ENCODE measurements at places on chromosomes 7 and 10.

GRCh38 chr10:103111031-103111917 lies 81.8 kb downstream of the NT5C2 start:
- no peak for DNase-seq

DNA sequence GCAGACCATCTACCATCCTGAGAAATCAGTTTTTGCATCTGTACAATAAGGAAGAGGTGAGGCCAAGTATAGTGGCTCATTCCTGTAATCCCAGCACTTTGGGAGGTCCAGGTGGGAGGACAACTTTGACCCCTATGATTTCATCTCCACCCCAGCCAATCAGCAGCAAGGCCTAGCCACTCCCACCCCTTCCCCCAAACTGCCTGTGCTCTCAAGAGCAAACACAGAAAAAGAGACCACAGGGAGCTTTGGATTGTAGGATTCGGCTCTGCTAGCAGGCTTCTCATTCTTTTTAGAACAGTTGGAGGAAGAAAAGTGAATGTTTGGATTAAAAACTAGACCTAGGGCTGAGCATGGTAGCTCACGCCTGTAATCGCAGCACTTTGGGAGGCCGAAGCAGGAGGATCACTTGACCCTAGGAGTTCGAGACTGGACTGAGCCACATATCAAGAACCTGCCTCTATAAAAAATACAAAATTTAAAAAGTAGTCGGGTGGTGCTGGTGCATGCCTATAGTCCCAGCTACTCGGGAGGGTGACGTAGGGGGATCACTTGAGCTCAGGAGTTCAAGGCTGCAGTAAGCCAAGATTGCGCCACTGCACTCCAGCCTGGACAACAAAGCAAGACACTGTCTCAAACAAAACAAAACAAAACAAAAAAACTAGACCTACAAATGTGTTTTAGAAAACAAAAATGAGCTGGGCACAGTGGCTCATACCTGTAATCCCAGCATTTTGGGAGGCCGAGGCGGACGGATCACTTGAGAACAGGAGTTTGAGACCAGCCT lies 25.1 kb upstream of the PROSER2 start:
- no peak for DNase-seq

GRCh38 chr7:122515404-122515803 lies 183.5 kb downstream of the RNF133 start:
- DNase-seq, result no peak

DNA sequence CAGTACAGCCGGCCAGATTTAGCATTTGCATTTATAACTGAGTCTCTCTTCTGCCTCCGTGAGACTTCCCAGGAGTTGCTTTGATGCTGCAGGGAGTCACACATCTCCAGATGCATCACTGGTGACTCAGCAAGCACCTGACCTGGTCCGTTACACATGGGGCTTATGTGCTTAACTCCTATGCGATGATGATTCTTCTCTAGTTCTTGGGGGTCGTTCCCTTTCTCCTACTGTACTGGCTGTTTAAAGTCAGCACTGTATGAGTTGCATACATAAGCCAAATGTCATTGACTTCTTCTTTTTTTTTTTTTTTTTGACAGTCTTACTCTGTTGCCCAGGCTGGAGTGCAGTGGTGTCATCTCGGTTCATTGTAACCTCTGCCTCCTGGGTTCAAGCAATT lies 13.0 kb upstream of the AKR1E2 start:
- DNase-seq, result no peak

GRCh38 chr7:78020874-78021249 lies 222.3 kb downstream of the PHTF2 start:
- DNase-seq, result no peak

GRCh38 chr7:24591152-24591551 lies 17.9 kb downstream of the PALS2 start:
- DNase-seq, result no peak

GRCh38 chr7:157475601-157476000 lies 138.8 kb downstream of the DNAJB6 start:
- DNase-seq, result no peak

- no peak for DNase-seq
These were observed 1.1 kb upstream of the TARP start for GRCh38 chr7:38274486-38274885.

- no peak for DNase-seq
These were observed 2.9 kb downstream of the PPP1R3C start for GRCh38 chr10:91629715-91630549.

DNA sequence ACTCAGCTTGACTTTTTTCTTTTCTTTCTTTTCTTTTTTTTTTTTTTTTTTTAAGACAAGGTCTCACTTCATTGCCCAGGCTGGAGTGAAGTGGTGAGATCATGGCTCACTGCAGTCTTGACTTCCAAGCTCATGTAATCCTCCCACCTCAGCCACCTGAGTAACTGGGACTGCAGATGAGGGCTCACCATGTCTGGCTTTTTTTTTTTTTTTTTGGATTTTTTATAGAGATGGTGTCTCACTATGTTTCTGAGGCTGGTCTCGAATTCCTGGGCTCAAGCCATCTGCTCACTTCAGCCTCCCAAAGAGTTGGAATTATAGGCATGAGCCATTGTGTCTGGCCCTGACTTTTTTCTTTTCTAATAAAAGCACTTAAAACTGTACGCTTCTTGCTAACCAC lies 358.2 kb upstream of the IGFBP3 start:
- DNase-seq, result no peak

DNA sequence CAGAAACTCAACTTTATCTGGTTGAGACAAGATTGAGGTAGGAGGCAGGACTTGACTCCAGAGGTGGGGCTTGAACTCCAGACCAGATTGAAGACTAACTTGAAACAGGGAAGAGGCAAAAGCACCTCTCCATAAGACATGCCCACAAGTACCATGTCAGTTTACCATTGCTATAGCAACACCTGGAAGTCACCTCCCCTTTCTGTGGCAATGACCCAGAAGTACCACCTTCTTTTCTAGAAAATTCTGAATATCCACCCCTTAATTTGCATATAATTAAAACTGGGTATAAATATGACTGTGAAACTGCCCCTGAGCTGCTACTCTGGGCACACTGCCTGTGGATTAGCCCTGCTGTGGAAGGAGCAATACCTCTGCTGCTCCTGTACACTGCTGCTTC lies 4.9 kb upstream of the TOMM7 start:
- DNase-seq, result no peak

DNA sequence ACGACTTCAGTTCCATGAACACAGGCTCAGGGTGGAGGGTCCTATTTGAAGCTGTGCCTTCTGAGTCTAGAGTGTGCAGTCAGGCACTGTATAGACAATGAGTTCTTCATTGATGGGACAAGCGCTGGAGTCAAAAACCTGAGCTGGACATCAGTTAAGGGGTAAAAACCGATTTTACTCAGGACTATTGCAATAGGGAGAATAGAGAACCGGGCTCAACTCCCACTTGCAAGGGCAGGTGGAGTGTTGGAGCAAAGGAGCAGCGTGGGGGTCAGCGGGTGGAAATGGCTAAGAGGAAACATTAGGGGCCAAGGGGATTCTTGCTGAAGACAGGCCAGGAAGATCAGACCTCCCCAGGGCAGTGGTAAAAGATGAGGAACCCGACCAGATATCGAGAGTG lies 28.5 kb downstream of the PRLHR start:
- no peak for DNase-seq

GRCh38 chr7:142878315-142878714 lies 7.2 kb downstream of the TRPV6 start:
- DNase-seq, result no peak

GRCh38 chr10:43855667-43856210 lies 207.1 kb upstream of the ZNF32 start:
- DNase-seq, result no peak

DNA sequence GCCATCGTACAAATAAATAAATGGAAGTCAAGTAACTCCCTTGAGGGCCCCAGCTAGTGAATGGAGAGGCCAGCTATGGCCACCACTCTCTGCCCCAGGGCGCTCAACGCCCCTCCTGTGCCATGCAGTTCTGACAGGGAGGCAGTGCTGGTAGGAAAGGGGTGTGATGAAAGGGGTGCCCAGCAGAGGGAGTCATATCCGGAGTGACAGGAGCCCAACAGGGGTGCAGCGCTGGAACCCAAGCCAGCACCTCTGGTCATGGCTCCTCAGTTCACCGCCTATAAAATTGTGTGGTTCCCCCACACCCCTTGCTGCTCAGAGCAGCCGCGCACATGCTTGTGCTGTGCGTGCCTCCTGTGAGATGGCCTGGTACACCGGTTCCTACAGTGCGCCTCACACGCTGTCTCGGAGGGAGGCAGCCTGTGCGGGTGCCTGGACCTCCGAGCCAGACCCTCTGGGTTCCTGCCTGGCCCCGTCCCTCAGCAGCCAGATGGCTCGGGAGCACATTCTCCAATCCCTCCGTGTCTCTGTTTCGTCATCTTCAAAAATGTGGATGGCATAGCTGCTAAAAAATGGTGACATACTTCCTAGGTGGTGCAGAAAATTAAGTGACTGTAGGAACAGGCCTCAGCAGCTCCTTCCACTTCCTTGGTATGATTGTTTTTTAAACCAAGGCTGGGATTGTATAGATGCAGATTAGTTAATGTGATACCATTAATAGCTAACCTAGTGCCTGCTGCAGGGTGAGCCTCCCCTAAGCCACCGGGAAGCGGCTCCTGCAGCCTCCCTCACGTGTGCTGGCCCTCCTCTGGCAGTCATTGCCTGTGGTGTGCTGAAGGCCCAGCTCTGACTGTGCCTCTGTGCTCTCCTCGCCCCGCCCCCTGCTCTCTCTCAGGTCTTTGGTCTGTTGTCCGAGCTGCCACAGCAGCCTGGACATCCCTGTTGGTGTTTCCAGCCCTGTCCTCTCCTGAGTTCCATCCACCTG lies 125.8 kb downstream of the EGFR start:
- DNase-seq, result no peak

- DNase-seq, result no peak
These were observed 473.3 kb upstream of the NRP1 start for GRCh38 chr10:33807531-33808359.

DNA sequence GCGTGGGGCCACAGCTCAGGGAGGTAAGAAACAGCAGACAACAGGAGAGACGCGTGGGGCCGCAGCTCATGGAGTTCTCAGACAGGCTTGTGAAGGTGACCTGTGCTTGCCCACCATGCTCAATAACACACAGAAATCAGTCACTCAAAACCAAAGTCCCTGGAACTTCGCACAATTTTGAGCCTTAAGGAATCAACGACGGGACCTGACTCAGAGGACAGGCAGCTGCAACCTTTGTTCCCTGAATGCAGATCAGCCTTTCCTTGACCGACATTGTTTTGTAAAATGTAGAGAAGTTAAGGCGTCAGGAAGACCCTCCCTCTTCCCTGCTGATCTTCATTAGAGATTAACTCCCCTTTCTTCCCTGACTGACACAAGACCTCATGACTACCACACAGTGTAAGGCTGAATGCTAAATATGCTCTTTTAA lies 8.5 kb upstream of the KNDC1 start:
- DNase-seq, result no peak

DNA sequence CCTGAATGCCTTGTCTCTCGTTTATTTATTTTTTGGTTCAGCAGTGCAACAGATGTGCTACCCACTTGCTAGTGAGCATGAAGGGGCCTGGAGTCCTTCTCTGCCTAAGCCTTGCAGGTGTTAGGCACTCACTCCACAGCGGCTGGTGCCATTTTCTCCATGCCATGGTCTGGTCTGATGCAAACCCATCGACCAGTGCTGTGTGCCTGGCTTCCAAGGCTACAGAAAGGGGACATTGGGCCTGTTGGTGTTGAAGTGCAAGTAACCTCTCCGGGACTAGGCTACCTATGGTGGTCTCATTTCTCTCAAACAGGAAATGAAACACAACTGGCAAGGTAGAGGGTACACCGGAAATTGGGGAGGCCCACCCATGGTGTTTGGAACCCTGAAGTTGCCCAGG lies 198.1 kb downstream of the ADARB2 start:
- no peak for DNase-seq

DNA sequence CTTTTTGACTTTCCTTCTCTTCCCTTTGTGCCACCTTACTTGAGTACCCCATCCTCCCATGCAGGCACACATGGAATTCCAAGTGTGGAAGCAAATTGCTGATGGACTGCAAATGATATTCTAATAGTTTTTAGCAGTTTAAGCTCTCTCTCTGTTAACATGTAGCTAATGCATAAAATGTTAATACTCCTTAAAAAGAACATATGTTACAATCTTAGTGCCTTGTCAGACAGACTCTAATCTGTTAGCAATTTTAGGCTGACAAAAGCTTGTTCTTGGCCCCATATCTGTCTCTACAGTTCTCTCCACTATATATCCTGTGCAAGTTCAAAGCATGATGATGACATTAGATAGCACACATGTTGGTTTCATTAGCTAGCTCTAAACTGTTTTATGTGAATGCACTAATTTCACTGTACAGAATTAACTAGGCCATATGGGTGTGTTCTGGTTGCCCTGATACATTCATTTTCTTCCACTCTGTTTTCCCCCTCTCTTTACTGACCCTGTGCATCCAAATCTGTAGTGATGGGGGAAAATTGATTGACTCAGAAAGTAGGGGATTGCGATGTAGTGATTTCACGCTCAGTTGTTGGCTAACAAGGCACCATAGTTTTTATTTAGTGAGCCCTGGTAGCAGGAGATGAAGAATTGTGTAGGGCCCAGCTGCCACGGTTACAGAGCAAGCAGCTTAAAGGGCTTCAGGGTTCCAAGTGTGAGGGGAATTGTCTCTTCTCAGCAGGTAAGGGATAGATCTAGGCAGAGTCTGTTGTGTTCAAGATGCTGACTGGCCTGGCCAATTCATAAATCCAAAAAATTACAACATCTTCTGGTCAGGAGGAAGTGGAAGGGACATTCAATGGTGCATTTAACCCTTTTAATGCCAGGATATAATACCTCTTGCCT lies 114.6 kb upstream of the FZD1 start:
- DNase-seq, result no peak

- DNase-seq, result no peak
These were observed 6.9 kb downstream of the WASL start for GRCh38 chr7:123741940-123742339.

DNA sequence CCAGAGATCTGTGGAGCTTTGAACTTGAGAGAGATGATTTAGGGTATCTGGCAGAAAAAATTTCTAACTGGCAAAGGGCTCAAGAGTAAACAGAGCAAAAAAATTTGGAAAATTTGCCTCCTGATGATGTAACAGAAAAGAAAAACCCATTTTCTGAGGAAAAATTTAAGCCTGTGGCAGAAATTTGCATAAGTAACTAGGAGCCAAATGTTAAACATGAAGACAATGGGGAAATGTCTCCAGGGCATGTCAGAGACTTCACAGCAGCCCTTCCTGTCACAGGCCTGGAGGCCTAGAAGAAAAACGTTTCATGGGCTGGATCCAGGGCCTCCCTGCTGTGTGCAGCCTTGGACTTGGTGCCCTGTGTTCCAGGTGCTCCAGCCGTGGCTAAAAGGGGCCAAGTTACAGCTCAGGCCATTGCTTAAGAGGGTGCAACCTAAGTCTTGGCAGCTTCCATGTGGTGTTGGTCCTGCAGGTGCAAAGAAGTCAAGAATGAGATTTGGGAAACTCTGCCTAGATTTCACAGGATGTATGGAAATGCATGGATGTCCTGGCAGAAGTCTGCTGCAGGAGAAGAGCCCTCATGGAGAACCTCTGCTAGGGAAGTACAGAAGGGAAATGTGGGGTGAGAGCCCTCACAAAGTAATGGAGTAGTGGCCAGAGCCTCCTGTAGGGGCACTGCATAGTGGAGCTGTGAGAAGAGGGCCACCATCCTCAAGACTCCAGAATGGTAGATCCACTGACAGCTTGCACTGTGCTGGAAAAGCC lies 8.1 kb downstream of the SEMA3D start:
- no peak for DNase-seq

Measured in activated T-helper 1 cell treated with anti-CD3 and anti-CD28 coated beads, Interleukin-2, amount 50 U/mL, for 16 hours (primary cell).